ENCODE measurements at places on chromosomes 7 and 10. TPM values are rescaled to one million over a fixed set of nuclear protein-coding genes. Genes with fewer than 3 reads are reported as not detected.

DNA sequence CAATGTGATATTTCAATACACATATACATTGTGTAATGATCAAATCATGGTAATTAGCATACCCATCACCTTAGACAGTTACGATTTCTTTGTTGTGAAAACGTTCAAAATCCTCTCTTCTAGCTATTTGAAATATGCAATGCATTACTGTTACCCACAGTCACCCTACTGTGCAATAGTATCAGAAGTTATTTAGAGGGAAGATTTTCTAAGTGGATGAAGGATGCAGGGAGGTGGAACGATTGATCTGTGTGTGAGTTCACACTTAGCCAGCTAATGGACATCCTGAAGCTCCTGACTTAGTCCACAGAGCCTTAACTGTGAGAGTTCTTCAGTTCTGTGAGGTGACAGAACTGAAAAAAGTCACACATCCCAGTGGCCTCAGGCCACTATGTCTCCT lies 97.2 kb upstream of the LAMB4 start:
- no peak for DNase-seq

DNA sequence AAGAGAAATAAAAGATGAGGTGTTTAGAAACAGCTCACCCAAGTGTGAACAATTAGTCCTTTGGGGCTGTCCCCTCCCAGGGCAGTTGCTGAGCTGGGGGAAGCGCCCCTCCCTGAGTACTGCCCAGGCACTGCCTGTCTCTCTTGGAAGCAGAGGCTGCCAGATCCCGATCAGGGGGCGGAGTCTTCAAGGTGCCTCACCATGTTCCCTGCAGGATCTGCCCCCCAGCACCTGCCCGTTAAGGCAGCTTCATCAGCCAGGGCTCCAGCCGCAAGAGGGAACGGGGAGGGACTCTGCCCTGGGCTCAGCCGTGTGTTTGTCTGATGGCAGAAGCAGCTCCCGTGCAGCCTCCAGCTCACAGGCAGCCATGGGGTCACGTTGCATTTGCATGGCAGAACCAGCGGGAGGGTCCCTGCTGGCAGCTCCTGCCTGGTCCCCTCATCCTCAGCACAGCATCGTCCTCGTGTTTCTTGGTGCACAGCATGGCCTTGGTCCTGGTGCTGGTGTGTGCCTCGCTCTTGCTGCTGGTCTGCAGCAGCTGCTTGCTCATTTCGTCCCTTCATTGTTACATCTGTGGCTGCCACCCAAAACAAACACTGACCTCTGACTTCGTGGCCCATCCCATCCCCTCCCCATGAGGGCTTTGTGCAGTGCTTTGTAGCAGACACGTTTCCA lies 10.7 kb upstream of the DPYSL4 start:
- no peak for DNase-seq

DNA sequence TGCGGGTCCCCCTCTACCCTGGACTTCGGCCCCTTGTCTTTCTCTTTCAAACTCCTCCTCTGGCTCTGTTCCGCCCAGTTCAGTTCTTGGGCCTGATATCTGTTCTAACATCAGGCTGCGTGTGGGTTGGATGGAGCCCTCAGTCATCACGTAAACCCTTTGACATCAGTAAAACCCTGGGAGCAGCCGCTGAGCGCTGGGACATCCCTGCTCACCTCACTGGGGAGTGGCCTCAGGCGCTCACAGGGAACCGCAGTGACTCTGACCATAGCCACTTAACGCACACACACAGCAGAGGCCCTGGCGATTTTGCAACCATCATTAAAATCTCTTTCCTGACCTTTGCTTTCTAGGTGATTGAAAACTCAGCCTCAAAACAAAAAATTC lies 113.3 kb downstream of the CYTH3 start:
- DNase-seq = no peak

Gene NUTM2E
- total RNA-seq = 0.86 TPM

Gene ARPC1B
- total RNA-seq = 125 TPM

Data from type B pancreatic cell (in vitro differentiated cells).